ENCODE measurements at places on chromosomes 12 and 14.

DNA sequence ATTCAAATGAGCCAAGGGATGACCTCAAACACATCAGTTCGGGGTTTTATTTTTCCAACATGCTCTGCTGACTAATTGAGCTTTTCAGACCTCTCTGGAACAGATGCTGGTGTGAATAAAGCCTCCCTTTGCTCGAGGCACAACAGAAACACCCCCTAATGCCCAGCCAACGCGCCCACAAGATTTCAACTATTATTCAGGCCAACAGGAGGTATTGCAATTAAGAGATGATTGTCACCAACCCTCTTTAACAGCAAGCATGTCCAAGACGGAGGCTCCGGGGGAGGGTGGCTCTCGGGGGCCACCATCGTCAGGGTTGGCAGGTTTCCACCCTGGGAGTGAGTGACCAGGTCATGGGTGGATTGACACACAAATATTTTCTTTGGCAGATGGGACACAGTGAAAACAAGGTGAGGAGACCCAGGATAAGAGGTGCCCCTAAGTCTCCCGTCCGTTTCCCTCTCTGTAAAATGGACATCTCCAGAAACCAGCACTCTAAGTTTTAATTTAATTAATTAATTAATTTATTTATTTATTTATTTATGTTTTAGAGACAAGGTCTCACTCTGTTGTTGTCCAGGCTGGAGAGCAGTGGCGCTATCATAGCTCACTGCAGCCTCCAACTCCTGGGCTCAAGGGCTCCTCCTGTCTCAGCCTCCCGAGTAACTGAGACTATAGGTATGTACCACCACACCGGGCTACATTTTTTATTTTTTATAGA lies 56.1 kb downstream of the MAP1LC3B2 start:
- no peak for DNase-seq

DNA sequence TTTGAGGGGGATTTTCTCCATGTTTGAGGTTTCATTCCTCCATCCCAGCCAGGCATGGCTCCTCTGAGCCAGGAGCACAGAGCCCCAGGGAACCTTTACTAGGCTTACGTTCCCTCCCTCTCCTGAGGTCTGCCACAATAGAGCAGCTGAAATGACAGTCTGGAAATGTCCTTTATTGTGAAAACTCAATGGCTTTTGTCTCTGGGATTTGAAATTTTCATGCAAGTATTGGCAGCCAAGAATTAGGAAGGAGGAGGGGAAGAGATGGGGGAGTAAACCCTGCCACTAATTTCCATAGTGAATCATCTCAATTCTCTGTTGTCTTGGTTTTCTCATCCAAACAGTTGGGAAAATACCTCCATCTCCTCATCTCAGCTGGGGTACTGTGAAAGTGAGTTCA lies 2.6 kb upstream of the PLEKHG3 start:
- DNase-seq = no peak

DNA sequence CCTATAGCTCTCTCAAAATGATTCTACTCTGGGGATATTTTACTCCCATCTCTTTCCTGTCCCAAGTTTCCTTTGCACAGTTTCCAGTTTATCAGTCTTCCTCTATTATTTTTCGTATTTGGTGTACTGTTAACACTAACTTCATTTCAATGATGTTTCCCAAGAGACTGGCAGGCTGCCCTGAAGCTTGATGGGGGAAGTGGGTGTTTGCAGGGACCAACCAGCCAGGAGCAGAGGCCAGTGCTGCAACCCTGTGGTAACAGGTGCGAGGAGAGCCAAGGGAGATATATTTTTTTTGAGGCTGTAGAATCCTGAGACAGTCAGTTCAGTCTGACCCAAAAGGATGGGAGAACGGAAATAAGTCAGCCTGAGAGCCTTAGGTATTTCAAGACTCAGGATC lies 11.8 kb upstream of the CEBPE start:
- no peak for DNase-seq

GRCh38 chr12:122643207-122643805 lies 59.9 kb downstream of the HCAR2 start:
- DNase-seq = no peak

DNA sequence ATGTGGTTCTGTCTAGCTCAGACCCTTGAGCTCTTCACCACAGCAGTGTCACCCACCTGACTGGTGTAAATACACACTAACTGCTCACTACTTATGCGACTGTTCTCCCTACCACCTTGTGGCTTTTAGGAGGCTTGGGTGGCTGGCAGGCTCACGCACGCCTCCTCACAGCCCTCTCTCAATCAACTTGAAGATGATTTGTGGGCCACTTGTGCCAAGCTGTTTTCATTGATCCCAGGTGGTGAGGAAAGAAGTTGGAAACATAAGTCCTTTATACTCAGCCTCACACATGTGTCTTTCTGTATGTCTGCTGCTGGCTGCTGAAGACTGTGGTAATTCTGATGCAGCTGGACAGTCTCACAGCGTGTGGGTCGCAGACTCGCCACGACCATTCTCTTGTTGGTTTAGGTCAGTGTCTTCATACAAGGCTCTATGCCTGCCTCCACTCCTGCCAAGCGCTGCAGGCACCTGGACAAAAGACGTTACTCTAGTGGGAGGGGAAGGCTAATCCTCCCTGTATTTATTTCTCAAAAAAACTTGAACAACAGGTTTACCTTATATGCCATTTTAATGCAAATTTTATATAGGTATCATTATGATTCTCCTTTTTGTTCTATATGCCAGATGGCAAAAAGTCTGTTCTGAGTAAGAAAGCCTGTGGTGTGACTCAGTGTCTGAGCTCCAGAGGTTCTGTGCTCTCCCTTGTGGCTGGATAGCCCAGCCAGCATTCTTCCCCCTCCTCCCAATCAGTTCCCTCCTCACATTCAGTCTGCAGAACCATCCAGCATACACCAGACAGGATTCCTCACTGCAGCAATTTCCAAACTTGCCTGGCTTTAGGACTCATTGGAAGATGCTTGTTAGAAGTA lies 115.6 kb downstream of the DIP2B start:
- DNase-seq = no peak

DNA sequence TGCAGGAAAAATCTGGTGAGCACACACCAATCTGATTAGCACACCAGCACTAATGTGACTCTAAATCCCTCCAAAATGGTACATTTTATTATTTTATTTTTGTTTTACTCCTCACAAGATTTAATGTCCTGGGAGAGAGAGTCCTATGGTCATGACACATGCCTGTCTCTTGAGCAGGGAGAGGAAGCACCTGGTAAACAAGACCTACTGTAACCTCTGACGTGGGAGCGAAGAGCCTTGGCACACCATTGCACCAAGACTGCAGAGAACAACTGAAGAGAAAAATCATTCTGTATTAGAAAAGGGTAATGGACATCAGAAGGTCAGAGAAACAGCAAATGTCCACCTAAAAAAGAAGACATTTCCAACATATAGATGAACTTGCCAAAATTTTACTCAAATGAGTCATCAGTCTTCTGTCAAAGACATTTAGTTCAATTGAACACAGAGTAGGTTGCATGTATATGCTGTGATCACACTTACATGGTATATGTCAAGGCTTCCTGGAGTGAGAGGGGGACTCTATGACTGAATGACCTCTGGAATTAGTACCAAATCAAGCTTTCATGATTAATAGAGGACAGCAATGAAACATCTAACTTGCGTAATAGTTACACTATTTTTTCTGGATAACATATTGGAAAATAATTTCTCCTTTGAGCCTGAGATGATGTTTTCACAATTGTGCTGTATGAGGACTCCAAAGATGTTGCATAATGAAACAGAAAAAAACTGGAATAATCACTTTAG lies 186.9 kb upstream of the FLRT2 start:
- DNase-seq = no peak

- no peak for DNase-seq
These were observed 5.1 kb downstream of the ERBB3 start for GRCh38 chr12:56084958-56085543.

- DNase-seq = no peak
These were observed 9.6 kb downstream of the PTPN6 start for GRCh38 chr12:6960593-6961277.

- no peak for DNase-seq
These were observed 516.9 kb downstream of the SLC16A7 start for GRCh38 chr12:60112763-60113162.

- DNase-seq = no peak
These were observed 17.5 kb downstream of the CBX5 start for GRCh38 chr12:54262403-54262925.

DNA sequence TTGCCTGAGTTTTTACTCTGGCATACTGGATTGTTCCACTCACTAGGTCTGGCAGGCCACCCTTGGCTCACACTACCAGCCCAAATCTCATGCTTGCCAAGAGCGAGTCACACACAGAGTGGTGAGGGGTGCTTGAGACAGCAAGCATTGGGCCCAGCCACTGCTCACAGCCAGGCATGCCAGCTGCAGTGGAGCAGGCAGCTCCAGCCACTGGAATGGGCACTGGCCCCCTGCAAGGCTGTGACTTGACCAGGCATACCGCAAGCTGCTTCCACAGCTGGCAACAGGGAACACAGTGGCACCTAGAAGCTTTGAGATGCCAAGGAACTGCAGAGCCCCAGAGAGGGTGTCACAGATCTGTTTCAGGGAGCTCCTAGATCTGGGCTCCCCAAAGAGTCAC lies 488.5 kb downstream of the LRFN5 start:
- DNase-seq = no peak

DNA sequence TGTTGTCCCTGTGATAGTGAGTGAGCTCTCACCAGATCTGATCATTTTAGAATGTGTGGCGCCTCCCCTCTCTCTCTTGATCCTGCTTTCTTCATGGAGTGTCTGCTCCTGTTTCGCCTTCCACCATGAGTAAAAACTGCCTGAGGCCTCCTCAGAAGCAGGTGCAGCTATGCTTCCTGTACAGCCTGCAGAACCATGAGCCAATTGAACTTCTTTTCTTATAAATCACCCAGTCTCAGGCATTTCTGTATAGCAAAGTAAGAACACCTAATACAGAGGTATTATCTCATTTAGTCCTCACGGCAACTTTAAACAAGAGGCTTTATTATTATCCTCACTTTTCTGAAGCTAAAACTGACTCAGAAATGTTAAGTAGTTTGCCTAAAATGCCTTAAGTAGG lies 81.3 kb upstream of the BTG1 start:
- no peak for DNase-seq

DNA sequence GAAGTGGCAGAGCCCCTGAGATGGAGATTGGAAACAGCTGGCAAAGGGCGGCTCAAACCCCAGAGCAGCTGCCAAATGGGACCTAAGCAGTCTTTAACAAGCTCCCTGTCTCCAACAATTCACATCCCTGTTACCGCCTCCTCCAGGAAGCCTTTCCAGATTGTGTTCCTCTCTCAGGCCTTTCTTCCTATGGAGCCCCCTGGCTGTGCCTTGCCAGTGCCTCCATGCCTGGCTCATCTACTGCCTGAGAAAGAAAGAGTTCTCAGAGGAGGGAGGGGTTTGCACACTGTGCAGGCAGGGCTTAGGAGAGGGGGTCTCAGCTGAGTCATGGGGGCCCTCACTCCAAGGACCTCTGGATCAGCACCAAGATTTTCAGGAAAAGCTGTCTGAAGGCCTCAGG lies 8.8 kb upstream of the KRT74 start:
- no peak for DNase-seq

GRCh38 chr12:13084898-13085640 lies 18.4 kb downstream of the GSG1 start:
- DNase-seq = no peak

DNA sequence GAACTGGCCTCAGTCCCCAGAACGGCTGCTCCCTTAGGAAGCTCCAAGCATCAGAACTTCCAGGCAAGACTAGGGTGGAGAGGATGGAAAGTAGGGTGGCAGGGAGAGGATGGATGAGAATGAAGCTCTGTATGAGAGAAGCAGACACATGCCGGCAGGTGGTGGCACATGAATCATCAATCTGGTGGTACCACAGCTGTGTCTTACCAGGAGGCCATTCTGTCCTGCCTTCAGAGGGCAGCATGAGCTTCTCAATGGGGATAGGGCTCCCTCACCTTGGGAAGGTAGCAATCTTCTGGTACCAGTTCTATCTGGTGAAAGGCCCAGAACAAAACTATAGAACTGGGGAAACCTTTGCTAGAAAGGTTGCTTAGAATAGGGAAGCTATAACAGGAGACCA lies 55.4 kb upstream of the PYGL start:
- DNase-seq = no peak

GRCh38 chr12:111086947-111087700 lies 166.7 kb upstream of the MYL2 start:
- DNase-seq = no peak

DNA sequence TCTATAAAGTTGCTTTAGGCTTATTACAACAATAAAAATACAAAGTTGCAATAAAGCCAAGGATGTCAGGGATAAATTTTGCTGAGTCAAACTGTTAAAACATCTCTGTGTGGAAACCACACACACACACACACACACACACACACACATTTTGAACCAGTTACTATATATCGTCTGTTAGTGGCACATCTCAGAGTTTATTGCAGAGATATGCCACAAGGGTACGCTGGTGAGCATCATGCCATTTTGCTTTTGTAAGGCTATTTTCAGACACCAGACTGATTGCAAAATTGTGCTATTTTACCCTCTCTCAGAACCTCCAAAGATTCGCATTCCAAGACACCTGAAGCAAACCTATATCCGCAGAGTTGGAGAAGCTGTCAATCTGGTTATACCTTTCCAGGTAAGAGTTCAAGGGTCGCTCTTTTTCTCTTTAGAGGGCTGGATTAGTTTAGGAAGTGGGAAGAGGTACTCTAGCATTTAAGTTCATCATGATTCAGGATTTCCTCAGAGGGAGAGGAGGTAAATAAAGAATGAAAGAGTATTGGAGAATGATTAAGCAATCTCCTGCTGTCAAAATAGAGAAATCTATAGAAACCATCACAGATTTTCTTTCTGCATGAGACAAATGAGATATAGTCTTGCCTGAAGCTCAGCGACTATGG lies 27.3 kb upstream of the CHPT1 start:
- DNase-seq = no peak

DNA sequence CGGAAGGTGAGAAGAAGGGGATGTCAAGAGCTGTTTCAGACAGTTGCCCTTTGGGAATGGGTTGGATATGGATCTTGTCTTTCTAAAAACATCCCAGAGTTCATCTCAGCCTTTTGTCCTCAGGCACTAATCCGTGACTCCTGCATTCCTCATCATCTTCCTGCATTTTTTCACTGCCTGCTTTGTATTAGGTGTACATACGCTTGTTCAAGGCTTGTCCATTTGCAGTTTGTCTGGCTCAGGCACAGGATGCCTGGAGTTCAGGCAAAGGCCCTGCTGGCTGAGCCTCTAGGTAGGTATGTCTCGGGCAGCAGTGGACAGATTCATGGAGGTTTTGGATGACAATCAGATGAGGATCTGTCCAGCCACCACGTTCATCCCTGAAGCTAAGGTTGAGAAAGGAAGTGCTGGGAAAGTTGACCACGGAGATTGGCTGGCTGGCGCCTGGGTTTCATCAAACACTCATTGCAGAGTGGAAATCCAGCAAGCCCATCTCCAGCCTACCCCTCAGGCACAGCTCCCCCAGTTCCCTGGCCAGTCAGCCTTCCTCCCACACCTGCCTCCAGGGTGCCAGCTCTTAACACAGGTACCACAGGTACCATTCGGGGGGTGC lies 12.4 kb upstream of the TMEM106C start:
- no peak for DNase-seq
